T-cell (primary cell): ENCODE measurements at places on chromosomes 6 and 20.

GRCh38 chr20:44123874-44124535 is 63.0 kb downstream of the JPH2 start:
- no peak for DNase-seq

DNA sequence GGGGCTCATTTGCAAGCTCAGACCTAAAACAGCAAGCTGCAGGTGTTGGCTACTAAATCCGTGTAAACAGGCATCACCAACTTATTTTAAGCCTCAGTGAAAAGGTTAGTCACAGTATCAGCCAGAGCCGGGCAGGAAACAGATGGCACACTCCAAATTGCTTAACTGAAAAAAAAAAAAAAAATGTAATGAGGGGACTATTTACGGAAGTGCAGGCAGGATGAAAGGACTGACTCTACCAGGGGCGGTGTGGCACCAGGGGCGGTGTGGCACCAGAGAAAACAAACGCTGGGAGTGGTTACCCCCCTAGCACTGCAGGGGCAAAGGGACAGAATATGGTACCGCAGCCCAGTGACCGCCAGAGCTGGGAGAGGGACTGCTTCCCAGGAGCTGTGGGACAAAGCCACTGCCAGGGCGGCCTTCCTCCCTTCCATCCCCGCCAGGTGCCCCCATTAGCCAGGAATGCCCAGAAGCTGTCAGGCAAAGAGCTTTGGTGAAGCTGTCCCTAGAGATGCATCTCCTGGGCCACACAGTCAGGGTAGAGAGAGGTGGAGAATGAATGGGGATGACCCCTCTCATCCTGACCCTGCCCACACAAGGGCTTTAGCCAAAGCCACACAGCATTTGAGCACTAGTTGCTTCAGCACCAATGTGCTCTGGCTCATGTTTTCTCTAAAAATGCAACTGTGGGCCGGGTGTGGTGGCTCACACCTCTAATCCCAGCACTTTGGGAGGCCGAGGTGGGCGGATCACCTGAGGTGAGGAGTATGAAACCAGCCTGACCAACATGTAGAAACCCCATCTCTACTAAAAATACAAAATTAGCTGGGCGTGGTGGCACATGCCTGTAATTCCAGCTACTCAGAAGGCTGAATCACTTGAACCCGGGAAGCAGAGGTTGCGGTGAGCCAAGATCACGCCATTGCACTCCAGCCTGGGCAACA is 39.6 kb upstream of the GFOD1 start:
- peak; percentile 22 for DNase-seq

- DNase-seq: no peak
Observed at GRCh38 chr6:113888493-113888892, 31.3 kb downstream of the MARCKS start.

DNA sequence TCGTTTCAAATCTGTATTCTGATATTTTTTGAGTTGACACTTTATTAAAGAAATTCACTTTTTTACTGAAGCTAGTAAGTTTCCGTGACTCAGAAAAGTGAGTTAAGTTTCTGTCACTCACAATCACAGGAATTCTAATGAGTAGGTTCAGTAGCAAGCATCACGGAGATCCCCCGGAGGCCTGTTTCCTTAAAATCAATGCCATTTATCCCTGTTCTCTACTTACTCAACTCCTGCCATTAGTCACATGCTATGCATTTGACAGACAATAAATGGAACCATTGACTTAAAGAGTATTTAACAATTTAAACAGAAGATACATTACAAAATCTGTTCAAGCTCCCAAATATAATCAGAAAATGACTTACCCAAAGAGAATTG is 9.1 kb downstream of the SLC18B1 start:
- DNase-seq: no peak

- DNase-seq: no peak
Observed at GRCh38 chr6:146544616-146545182, 1.1 kb downstream of the RAB32 start.

DNA sequence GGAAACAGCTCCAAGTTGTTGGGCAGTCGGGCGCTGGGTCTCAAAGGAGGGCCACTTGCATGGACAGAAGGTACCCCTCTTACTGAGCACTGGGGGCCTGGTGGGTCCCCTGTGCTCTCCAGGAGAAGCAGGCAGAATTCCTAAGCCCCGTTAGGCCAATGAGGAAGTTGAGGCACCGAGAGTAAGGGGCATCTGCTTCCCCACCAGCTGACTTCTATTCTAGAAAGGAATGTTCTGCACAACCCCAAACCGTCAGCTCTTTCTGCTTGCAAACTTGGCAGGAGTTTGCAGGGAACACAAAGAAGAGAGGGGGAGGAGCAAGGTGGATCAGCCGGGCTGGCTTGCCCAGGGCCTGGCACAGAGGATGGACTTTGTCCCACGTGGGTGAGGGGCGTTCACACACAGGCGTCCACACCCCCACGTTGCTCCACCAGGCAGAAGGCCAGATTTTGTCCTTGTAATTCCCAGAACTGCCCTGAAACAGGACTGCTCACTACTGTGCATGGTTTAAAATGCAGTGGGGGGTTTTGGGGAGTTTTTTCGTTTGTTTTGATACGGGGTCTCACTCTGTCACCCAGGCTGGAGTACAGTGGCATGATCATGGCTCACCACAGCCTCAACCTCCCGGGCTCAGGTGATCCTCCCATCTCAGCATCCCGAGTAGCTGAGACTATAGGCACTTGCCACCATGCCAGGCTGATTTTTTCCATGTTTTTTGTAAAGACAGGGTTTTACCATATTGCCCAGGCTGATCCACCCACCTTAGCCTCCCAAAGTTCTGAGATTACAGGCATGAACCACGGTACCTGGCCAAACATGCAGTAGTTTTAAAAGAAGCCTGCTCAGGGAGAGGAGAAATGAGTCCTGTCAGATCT is 93.3 kb downstream of the SNX5 start:
- DNase-seq: no peak

GRCh38 chr6:75308250-75308988 is 23.8 kb upstream of the TMEM30A start:
- DNase-seq: no peak

GRCh38 chr6:142738035-142738396 is 207.0 kb downstream of the HIVEP2 start:
- DNase-seq: no peak

- no peak for DNase-seq
Observed at GRCh38 chr6:104955491-104955890, 1.4 kb upstream of the LIN28B start.

GRCh38 chr6:113447088-113447831 is 409.9 kb upstream of the MARCKS start:
- no peak for DNase-seq

GRCh38 chr6:31041372-31041974 is 31.2 kb downstream of the MUC22 start:
- no peak for DNase-seq

GRCh38 chr6:53250176-53251032 is 98.3 kb downstream of the ELOVL5 start:
- no peak for DNase-seq

DNA sequence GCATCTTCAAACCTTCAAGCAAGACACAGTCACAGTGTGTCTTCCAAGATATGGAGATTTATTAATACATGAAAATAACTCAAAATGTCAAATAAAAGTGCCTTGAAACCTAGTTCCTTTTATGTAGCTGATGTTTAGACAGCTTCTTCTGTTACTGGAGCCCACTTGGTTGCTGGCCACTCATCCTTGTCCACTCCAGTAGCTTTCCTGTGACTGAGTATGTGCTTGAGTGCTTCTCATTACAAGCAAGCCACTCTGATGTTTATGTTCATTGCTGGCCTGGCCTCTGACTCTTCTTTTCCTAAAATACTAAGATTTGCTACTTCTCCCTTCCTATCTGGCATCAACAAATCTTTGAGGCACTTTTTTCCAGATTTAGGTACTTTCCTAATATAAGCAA is 545.2 kb upstream of the MAN1A1 start:
- no peak for DNase-seq

DNA sequence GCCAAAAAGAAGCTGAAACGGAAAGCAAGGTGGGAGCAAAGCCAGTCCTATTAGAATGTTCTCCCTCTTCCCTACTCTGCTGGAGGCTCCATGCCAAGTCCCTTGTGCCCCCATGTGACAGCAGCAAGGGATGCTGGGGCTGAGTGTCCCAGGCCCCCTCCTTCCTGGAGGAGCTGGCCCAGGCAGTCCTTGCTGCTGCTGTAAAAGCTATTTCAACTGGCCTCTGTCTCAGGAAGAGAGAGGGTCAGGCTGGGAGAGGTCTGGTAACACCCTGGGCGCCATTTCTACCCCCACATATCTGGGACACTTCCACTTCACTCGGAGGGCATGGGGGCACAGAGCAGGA is 25.0 kb downstream of the TTBK1 start:
- DNase-seq: no peak

GRCh38 chr6:106572875-106573585 is 56.3 kb downstream of the RTN4IP1 start:
- no peak for DNase-seq

GRCh38 chr6:115729036-115729435 is 331.7 kb downstream of the FRK start:
- no peak for DNase-seq

DNA sequence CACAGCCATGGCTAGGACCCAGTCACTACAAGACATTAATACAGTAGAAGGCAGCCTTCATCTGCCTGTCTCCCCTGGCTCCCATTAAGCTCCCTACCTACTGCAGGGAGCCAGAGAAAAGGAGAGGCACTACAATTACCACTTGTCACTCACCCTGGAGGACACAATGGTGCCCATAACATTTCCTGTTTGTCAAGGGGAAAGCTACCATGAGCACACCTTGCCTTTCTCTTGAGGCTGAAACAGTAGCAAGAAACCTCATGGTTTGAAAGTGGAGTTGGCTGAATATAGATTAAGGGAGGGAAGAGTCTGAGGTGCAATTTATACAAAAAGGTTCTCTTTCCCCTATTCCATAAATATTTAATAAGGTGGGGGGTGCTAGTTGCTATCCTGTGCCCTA is 27.9 kb downstream of the STK38 start:
- DNase-seq: no peak

GRCh38 chr20:63186528-63187316 is 29.2 kb downstream of the YTHDF1 start:
- DNase-seq: no peak

DNA sequence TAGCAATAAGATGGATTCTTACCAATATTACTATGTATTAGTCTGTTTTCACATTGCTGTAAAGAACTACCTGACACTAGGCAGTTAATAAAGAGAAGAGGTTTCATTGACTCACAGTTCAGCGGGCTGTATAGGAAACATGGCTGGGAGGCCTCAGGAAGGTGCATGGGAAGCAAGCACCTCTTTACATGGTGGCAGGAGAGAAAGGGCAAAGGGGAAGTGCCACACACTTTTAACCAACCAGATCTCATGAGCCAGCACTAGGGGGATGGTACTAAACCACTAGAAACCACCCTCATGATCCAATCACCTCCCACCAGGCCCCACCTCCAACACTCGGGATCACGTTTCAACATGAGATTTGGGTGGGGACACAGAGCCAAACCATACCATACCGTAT is 40.7 kb upstream of the CCDC167 start:
- DNase-seq: no peak

DNA sequence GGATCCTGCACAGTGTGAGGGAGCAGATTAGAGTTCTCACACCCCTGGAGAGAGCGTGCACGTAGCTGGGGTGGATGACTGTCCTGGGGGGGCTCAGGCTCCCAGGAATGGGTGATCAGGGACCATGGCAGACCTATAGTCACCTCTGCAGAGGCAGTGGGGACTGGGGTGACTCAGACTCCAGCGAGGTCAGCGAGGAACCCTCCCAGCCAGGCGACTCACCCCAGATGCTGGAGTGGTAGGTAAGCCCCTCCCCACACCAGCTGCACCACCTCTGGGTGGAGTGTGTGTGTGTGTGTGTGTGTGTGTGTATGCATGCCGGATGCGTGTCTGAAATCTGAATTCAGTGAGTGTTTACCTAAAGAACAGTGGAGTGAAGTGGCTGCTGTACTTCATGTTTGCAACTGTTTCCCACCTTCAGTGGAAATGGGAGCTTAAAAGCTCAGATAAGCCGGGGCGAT is 17.4 kb upstream of the GTSF1L start:
- DNase-seq: no peak

DNA sequence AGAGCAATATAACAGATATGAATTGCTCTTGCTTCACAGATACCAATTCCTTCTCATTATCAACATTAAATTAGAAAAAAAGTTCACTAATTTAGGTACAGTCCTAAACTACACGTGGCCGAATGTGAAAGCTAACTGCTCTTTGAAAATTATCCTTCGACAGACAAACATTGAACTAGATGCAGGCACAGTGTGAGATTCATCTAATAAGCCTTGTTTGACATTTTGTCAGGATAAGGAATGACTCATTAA is 1.1 kb downstream of the FAM184A start:
- DNase-seq: no peak

DNA sequence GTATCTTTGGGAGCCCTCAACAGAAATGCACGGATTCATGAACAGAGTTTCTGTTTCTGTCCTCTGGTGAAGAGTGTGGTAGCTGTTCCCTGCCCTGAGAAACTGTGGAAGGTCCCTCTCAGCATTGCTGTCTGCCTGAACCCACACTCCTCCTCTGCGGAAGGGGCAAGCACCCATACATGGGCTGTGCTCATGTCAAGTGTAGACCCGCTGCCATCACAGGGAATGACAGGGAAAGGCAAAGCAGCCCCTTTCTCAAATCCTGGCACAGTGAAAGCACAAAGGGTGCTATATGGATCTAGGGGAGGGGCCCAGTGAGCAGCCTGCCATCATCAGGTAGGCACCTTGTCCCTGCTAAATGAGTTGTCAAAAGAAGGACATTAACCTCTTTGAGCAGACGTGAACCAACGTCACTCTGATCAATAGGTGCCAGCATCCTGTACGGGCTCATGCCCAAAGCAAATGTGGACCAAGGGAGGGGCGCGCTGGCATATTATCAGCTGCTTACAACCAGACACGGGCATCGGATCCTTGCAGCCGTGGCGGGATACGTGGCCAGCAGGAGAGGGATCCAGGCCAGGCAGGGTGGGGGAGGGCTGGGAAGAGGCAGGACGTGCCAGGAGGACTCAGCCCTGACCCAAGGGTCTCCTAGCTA is 231.2 kb upstream of the PMEPA1 start:
- no peak for DNase-seq
